SW480 (cell line): ENCODE measurements at places on chromosomes 11 and 22.
A peak's percentile ranks its signal among the peaks of the same experiment; 100 is the strongest.

- DNase-seq = no peak
Measured at GRCh38 chr22:49152939-49153770, 674.5 kb downstream of the BRD1 start.

DNA sequence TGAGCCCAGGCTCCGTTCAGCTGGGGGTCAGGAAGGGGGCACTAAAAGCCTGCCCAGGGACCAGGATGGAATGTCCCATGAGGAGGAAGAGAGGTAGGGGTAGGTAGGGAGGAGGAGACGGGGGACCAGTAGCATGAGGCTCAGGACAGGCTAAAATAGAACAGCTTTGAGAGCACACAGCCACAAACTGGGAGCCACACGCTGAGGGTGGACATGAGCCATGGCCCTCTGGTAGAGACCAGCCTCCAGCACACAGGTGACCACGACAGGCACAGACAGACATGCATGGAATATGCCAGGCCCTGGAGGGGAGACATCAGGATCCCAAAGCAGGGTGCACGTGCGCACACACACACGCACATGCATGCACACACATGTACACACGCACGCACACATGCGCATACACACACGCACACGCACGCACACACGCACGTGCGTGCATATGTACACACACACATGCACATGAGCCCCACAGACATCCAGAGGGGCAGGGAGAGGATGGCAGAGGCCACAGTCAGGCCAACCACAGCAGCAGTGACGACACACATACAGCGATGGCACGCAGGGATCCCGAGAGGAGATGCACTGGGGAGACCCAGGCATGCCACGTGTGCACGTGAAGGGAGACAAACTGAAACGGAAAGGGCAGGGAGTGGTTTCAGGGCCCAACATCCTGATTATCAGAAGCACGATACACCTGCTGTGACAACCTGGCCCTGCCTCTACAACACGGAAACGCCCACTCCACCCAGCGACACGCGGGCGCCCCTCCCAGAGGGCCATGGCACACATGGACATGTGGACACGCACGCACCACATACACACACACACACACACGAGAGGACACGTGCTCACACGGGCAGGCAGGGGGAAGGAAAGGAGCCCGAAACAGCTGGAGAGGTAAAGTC is 25.7 kb downstream of the LRRC10B start:
- DNase-seq = no peak

- DNase-seq = no peak
Measured at GRCh38 chr11:94740083-94741021, 27.8 kb upstream of the AMOTL1 start.

DNA sequence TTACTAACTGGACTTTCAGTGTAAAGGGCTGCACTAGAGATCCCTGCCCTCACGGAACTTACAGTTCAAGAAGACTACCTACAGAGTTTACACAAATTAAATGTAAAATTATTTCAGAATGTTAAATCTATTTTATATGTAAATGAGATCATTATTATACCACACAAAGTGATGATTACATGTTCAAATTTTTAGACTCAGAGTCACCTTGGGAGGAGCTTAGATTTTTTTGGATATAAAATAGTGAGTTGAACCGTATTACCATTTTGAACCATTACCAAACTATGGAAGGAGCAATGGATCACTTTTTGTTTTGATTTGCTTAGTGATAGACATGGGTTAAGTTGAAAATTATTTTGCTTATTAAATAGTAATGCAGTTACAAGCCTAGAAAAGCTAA is 1.6 kb downstream of the IPO7 start:
- DNase-seq = no peak

GRCh38 chr11:61594907-61595257 is 14.0 kb upstream of the SYT7 start:
- no peak for DNase-seq

DNA sequence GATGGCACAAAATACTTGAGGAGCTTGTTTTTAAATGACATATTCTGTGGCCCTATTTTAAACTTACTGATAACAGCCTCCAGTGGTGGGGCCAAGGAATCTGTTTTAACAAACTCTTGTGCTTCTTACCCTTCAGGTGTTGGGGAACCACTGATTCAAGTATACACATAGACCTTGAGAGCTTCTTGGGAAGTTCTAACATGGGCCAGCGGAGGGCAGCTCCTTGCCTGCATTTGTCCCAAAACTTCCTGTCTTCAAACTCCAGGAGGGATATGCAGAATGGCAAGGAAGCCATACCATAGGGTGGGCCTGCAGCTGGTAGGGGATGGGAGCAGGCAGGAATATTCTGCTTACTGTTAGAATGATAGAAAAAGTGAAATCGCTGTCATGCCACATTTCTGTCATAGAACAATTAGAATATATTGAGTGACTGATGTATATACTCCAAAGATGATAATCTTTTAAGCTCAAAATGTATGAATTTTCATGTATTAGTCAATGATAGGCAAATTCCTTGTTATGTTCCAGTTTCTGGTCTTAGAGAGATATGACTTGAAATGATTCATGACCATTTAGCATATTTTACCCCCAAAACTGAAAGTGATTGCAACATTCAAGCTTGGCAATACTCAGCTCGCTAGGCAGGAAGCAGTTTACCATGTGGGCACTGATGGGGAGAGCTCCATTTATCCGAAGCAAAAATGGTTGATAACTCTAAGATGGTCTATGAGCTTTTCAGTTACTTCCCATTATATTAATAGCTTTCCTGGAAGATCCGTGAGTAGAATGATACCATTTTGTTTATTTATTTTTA is 9.2 kb downstream of the EXT2 start:
- DNase-seq = no peak

GRCh38 chr11:10632483-10632882 is 61.1 kb downstream of the IRAG1 start:
- no peak for DNase-seq

- DNase-seq = peak; percentile 71
Measured at GRCh38 chr11:27718863-27719545, 18.7 kb upstream of the BDNF start.

DNA sequence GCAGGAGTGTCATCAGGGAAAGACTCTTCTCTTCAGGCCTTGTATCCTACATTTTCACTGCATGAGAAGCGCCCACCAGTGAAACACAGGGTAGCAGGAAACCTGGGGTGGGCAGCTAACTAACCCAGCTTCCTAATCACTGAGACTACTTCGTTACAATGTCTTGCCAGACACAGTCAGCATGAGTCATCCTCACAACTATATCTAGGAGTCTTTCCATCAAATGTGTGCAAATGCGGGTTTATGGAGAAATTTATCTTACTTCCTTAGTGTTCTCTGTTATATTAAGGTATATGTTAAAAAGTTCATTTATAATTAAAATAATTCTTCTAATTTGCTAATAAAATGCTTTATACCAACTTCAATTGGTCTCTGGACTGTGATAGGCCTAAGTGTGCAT is 79.9 kb upstream of the RAB1B start:
- DNase-seq = no peak

GRCh38 chr22:44355716-44356070 is 42.9 kb upstream of the SHISAL1 start:
- DNase-seq = no peak

DNA sequence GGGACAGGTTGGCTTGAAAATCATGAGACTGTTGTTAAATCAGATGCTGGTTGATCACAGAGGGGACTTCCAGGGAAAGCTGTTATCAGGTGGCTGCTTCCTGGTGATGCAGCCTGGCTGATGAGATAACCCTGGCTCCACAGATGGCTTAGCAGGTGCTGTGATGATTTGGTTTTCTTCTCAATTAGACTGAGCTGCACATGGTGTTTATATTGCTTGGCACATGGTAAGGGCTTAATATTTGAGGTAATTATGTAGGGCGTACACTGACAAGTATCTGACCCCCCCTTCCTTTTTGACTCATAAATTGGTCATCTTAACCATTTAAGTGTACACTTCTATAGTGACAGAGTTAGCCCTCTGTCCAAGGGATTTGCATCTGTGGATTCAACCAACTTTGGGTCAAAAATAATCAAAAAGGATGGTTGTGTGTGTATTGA is 7.0 kb downstream of the RPS3 start:
- DNase-seq = no peak

DNA sequence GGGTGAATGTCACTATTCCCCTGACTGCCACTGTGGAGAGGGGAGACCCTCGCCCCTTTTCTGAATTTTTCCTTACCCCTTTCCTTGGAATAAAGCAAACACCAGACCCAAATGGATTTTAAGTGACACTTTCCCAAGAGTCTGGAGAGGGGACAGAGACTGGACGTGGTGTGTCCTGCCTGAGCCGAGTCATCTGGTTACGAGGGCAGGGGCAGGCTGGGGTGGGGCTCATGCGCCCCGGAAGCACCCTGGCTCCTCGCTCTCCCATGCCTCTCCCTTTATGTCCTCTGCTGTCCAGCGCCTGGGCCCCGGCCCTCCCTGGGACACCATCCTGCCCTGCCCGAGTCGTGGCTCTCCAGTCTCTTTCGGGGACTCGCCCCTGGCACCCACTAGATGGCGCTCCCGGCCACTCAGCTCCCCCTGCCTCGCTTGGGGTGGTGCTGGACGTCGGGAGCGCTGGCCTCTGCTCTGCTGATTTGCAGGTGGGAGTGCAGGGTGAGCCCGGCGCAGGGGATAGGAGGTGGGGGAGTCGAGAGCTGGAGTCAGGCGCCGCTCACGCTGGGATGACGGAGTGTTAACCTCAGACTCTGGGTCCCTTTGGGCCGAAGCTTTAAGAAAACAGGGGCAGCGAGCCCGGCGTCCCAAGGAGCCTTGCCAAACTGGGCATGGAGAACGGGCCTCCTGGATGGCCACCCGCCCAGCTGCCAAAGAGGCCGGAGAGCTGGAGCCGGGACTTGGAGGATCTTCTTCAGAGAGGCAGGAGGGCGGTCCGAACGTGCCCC is 89.8 kb downstream of the RPS6KA4 start:
- peak; percentile 84 for DNase-seq

DNA sequence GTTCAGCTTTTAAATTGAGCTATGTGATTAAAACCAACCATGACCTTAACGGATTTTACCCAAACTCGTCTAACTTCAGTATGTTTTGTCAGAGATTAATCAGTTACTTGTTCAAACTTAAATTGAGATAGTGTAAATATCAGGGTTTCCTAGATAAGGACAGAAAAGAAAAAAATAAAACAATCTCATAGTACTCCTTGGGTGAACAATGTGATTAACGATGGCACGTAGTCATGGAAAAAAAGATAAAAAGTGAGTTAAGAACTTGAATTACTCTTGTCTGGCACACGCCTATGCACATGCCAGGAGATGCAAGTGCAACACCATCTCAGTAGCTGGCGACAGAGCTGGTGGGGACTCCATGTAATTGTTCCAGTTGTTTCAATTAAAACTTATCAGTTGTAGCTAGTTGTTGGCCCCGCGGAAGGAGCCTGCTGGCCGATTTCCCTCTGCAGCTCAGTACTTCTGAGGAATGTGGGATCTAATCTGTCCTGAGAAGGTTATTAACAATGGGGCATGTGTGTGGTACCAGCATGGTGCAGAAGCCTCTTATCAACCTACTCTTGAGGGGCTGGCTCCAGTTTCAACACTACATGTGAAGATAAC is 3.0 kb downstream of the RASSF10 start:
- DNase-seq = no peak

DNA sequence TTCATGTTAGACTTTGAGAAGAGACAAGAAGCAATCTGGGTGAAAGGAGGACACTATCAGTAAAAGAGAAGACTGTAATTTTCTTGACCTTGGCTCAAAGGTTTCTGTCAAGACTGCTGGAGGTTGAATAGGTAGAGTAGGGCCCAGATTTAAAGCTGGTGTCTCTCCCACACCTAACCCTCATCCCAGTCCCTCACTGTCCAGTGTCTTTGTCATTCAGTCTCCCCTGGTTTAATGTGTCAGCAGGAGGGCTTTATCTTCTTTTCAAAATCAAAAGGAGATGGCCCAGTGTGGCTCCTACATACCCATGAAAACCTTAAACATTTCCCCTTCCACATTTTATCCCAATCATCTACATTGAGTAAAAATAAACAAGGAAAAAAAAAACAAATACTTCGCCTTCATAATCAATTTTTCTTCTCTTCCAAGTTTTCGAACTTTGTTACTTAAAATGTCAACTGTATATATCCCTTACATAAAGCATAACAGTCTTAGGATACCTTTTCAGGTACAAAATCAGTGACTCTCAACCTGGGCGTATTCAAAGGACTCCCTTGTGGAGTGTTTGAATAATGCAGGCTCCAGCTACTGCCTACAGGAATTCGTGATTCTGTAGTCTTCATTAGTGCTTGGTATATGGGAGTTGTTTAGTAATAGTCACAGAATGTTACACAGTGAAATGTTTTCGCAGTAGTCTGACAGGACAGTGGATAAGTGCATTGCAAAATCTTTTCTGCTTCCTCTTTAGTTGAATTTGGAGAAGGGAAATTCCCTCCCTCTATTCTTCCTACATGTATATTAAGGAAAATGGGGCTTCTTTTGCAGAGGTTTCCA is 87.2 kb downstream of the FAT3 start:
- no peak for DNase-seq

DNA sequence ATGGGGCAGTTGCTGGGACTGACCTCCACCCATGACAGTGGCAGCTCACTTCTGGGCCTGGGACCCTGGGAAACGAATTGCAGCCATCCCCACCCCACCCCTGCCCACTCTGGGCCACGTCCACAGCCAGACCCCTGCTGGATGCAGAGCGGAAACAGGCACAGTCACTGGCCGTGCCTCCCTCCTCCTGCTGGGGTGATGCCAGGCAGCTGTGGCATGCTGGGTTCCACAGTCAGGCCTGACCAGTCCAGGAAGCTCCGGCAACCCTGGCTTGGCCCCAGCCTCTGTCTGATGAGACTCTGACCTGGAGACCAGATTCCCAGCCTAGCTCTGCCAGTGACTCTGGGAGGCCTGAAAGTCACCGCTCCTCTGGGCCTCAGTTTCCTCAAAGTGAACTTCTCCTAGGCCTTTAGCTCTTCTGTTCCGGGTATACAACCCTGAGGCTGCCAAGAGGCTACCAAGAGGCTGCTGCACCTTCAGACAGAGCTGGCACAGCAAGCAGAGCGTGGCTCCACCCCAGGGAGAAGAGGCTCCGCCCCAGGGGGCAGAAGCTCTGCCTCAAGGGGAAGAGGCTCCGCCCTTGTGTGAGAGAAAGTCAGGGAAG is 8.9 kb downstream of the SULT4A1 start:
- DNase-seq = no peak

- no peak for DNase-seq
Measured at GRCh38 chr11:10716543-10717259, 23.1 kb upstream of the IRAG1 start.

DNA sequence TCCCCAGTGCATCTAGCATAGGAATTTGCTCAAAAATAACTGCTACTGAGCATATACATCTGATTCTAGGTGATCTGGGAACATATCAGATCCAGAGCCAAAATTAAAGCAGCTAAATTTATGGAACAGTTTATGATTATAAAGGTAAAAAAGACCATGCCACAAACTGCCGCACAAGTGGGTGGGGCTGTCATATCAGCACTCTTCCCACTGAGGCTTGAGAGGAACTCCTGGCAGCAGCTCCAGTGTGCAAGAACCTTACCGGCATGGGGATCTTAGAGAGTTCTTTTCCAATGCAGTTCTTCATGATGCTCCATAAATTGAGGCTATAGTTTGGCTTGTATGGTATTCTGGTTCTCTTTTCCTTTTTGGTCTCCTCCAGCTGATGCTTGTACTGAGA is 15.3 kb downstream of the OSBP start:
- no peak for DNase-seq
